ENCODE measurements at places on chromosomes 7 and 10.

DNA sequence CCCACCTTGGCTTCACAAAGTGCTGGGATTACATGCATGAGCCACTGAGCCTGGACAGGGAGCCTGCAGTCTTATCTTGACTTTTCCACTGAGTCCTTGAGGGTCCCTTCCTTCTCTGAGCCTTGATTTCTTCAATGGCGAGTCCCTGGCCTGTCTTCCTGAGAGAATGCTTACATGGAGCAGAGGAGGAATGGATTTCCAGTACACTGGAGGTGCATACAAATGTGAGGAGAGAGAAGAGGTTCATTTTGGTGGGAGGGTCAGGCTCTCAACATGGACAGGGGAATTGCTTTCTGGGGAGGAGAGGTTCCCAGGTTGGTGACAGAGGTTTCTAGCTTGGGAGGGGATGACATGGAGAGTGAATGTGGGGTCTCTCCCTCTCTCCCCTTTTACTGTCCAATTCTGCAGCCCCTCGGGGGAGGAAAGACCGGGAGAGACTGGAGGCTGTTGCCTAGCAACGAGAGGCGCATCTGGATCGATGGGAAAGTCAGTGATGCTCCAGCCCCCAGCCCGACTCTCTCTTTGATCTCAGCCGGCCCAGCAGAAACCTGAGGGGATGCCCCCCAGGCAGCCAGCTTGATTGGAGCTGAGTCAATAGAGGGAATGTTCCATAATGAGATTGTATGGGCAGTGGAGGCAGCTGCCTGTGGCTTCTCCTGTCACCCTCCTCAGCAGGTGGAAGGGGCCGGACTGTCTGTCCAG lies 14.8 kb downstream of the SRRM3 start:
- DNase-seq, result no peak

- DNase-seq, result no peak
Measured at GRCh38 chr10:130741901-130742855, 569.3 kb downstream of the TCERG1L start.

DNA sequence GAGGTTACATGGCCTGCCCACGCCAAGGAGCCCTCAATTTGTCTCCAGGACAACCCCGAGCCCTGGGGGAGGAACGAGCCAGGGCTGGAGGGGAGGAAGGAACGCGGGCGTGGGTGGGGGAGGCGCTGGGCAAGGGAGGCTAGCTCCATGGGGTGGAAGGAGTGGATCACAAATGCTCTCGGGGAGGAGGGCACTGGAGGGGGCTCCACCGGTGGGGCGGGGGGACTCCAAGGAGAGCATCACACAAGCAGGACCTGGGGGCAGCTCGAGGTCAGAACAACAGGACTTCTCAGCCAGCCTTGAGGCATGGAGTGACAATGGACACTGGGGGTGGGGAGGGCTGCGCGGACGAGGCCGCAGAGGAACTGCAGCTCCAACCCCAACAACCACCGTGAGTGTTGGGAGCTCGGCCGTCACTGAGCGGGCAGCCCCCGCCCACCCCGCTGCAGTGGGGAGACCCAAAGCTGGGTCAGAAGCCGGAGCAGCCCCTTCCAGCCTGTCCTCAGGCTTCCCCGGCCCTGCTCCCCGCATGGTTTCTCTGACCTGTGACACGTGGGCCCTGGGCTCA lies 41.1 kb downstream of the STK32C start:
- DNase-seq, result no peak

- no peak for DNase-seq
Measured at GRCh38 chr7:142584765-142585164, 164.5 kb upstream of the PRSS1 start.

- no peak for DNase-seq
Measured at GRCh38 chr10:21473135-21473534, 52.3 kb downstream of the SKIDA1 start.

DNA sequence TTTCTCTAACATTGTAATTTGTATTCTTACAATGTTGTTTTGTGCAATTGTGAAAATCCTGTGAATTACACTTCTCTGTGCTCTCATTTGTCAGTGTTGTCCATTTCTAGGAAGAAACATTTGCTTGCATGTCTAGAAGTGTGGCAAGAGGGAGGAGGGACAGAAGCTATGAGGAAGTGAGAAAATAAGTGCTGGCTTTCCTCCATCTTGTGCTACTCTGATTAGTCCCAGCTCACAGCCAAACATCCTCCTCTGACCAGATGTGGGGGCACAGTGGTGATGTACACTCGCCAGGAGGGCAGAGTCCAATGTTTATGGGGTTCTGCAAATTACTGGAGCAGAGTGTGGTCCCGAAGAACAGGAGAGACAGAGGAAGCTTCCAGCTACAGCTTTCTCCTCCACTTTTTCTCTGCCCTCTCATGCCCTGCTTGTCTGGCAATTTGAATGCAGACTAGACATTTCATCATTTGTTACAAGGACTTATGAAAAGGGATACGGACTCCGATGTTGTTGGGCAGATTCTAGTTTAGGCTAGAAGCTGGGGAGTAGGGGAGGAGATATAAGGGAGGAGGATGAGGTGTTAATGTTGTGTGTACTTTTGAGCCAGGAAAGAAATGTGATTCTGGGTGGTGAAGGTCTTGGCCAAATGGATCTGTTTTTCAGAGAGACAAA lies 131.0 kb upstream of the C1GALT1 start:
- DNase-seq, result no peak

GRCh38 chr10:47340608-47341170 lies 7.5 kb upstream of the RBP3 start:
- DNase-seq, result peak; percentile 75

DNA sequence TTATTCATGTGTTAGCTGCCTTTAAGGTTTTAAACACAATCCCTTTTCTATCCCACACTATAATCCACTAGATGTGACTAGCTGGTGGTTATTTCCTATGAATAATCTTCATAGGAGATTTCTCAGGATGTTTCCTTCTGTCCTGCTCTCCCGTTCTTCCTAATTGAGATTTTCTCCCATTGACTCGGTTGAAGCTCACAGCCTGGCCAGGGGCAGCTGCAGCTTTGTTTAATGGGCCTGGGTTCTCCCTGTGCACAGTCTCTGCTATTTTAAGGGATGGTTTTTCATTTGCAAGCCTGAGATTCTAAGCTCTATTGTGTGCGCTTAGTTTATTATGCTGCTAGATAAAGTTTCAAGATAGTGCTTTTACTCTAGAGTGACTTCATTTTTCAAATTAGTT lies 283.4 kb upstream of the AOAH start:
- no peak for DNase-seq

GRCh38 chr7:106127984-106128780 lies 16.1 kb upstream of the SYPL1 start:
- DNase-seq, result no peak

DNA sequence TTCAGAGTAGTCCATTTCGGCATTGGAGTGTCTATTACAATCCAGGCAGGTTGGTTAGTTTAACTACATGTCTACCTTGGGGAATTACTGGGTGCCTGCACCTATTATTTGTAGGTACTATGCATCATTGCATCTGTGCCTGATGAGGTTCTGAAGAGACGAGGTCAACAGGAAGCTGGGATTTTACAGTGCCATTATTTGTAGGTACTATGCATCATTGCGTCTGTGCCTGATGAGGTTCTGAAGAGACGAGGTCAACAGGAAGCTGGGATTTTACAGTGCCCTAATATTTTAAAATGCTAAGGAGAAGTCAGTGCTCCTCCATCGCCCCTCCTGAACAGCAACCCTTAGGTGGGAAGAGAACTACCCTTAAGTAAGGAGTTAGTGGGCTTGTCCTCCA lies 41.7 kb downstream of the NPY start:
- no peak for DNase-seq

DNA sequence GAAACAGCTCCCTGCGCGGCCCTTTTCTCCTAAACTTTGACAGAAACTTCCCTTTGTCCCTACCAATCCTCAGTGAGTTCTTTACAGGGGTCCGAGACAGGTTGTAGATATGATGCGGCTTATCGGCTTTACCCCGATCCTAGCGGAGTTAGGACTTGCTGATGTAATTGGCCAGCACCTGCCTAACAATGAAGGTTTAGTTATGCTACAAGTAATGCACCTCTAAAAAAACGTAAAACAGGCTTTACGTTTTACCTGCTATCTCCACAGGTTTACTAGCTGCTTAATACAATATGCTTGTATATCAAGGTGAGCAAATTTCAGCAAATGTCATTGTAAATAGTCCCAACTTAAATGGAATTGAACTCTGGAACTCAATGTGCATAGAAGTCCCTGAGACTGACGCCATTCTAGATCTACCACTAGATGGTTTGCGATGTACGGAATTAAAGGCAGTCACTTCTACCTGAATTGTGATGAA lies 697 bp upstream of the SNX13 start:
- no peak for DNase-seq

- DNase-seq, result no peak
Measured at GRCh38 chr7:30924624-30925023, 13.0 kb downstream of the AQP1 start.

- DNase-seq, result no peak
Measured at GRCh38 chr10:28312572-28312971, 9.7 kb upstream of the MPP7 start.

GRCh38 chr10:14820010-14820774 lies 17.6 kb downstream of the CDNF start:
- no peak for DNase-seq

- no peak for DNase-seq
Measured at GRCh38 chr7:12481722-12482121, 78.1 kb upstream of the VWDE start.

DNA sequence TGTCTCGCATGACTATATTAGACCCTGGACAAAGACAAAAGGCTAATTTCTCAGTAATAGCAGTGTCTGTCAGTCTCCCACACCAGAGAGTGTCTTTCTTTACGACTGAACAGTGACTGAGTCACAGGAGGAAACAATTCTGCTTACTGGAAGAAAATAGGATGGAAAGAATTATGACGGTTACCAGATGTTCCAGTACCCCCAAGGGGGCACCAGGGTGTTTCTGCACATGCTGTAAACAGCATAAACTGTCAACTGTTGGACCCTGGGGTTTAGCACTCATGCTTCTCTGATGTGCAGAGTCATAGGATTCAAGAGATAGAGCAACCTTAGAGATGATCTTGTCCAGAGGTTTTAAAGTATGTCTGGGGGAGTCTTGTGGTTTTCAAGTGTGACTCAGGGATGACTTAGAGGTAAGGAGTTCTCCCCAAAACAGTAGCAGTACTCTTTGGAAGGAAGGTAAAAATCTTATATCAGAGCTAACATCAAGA lies 291.7 kb downstream of the THSD7A start:
- no peak for DNase-seq

GRCh38 chr10:27944005-27944404 lies 54.9 kb downstream of the ODAD2 start:
- no peak for DNase-seq

GRCh38 chr10:102595897-102596296 lies 48.4 kb upstream of the TRIM8 start:
- no peak for DNase-seq

DNA sequence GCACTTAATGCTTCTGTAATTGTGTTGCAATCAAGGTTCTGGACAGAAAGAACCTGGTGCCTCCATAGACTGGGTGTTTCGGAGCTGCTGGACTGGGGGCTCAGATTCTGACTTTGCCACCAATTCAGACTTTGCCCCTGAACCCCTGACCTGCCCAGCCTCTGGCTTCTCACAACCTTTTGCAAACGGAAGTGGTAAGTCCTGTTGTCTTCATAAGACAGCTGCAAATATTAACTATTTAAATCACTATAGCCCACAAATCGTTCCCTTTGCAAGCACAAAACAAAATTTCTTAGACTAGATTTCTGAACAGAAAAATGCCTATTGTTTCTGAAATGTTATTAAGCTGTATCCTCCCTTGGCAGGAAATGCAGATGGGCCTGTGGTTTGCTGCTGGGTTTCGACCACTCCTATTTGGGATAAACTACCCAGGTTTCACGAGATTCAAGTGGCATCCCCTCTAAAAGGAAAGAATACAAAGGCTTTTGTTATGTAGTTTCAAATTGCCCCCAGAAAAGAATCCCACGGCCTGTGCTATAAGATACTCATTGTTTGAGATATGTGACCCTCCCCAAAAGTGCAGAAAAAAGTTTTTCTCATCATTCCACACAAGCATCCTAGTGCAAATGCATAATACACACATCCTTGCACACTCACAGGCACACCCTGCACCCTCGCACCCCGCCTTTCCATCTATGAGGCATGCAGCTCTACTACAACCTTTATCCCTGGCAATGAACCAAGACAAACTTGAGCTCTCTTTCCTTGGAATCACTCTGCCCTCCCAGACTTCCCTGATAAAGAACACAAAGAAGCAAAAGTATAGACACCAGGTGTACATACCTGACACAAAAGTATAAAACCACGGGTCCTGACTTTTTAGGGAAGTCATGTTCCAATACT lies 209.1 kb downstream of the PRPF18 start:
- no peak for DNase-seq

DNA sequence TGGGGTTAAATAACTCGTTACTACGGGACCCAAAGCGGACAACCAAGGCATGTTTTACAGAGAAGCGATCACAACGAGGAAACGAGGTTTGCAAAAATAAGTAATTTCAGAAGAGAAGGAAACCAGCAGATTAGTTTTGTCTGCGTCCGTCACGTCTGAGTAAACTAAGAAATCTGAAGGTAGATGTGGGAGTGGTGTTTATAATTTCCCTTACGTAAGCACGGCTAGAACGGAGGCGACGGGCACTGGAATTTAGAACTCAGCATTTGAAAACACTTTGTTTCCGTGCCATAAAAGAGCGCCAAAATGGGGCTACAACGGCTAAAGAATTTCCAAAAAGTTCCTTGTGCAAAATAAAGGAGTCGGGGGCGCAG lies 718 bp upstream of the UMAD1 start:
- no peak for DNase-seq

DNA sequence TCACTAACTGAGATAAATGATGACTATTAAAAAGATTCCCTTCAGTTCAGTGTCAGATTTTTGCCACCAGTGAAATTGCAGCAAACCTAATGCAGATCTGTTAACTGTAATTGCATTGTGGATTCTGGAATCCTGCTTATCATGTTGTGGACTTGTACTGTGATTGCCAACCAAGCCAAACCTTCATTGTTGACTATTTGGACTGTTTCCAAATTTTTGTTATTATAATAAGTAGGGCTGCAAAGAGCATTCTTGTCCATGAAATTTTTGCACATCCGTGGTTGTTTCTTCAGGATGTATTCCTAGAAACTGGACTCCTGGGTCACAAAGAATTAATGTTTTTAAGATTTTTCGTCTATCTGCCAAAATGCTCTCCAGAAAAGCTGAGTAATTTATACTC lies 281.6 kb upstream of the ZMIZ1 start:
- no peak for DNase-seq

GRCh38 chr10:60480865-60481563 lies 91.3 kb upstream of the ANK3 start:
- no peak for DNase-seq

- DNase-seq, result no peak
Measured at GRCh38 chr7:77553123-77553522, 16.0 kb downstream of the PTPN12 start.

DNA sequence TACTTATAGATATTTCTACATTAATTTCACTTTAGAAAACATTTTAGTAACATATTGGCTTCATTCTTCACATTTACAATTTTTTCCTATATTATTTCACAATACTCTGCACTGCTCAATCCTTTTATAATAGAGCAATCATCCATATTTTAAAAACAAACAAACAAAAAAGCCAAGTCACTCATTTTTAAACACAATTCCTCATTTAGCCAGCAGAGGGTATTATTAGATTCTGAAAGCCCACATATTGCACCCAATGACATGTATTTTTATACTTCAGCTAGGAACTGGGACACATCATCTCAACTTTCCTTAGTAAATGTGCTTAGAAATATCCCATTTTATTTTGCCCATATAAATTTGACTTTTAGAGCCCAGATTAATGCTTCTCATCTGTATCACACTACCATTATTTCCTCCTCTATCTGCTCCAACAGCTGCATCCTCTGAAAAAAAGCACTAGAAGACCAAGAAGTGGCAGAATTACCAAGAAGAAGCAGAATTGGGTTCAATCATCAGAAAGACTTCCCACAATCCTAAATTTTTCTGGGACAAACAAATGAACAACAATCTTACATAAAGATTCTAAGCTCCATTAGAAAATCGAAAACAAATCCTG lies 29.5 kb downstream of the CTNNA3 start:
- DNase-seq, result no peak
